ENCODE measurements at places on chromosomes 5 and 9.

GRCh38 chr9:71937070-71937625 is 25.7 kb downstream of the C9orf85 start:
- DNase-seq: no peak

- no peak for DNase-seq
Observed at GRCh38 chr9:1521547-1521946, 471.4 kb downstream of the DMRT2 start.

- DNase-seq: no peak
Observed at GRCh38 chr9:70056211-70056944, 12.7 kb downstream of the MAMDC2 start.

GRCh38 chr5:1003296-1003937 is 5.2 kb upstream of the NKD2 start:
- peak; percentile 34 for DNase-seq

DNA sequence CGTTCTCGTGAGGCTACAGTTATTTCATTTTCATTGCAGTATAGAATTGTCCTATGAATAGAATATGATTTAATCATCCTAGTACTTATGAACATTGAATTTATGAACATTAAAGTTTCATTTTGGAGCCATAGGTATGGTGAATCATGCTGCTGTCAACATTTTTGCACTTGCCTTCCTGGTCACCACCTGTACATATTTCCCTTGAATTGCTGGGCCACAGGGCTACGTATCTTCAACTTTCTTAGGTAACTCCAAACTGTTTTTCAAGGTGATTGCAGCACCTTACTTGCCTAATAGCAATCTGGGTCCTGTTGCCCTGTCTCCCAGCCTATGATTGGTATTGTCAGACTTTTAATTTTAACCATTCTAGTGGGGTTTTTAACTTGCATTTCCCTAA is 6.5 kb upstream of the RNF145 start:
- DNase-seq: no peak

DNA sequence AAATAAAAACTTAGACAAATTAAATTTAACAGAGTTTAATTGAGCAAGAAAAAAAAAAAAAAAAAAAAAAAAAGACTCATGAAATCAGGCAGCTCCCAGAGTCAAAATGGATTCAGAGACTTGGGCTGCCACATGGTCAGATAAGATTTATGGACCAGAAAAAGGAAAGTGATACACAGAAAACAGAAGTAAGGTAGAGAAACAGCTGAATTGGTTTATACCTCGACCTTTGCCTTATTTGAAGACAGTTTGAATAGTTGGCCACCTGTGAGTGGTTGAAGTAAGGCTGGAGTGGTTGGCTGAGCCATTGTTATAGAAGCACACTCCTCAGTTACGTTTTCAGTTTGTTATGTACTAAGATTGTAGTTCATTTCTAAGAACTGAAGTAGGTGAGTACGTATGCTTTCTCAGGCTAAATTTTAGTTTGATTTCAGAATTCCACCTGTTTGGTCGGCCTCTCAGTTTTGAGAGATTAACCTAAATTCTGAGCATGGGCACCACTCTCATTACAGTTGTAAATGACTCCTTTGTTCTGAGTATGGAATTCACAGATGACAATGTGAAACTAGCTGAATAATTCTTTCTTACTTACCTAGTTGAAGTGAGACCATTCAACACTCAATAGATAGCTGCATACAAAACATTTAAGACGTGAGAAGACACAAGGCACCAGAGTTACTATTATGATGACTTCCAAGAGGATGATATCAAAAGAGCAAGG is 149.0 kb downstream of the AOPEP start:
- DNase-seq: no peak

DNA sequence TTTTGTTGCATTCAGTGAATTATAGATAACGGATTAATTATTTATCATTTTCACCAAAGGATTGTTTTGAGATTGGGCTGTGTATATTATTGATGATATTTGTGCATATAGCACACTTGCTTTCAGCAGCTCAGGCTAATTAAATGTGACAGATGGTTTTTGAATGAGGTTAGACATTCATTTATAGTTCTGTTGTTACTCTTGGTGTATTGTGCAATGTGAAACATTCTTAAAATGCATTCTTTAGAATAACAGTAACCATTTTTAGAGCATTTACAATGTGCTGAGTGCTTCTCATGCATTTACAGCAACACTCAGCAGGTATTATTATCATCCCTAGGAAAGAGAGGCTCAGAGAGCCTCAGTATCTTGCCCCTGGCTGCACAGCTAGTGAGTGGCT is 23.8 kb downstream of the NANS start:
- peak; percentile 22 for DNase-seq

- no peak for DNase-seq
Observed at GRCh38 chr9:116368680-116369079, 215.1 kb downstream of the PAPPA start.

DNA sequence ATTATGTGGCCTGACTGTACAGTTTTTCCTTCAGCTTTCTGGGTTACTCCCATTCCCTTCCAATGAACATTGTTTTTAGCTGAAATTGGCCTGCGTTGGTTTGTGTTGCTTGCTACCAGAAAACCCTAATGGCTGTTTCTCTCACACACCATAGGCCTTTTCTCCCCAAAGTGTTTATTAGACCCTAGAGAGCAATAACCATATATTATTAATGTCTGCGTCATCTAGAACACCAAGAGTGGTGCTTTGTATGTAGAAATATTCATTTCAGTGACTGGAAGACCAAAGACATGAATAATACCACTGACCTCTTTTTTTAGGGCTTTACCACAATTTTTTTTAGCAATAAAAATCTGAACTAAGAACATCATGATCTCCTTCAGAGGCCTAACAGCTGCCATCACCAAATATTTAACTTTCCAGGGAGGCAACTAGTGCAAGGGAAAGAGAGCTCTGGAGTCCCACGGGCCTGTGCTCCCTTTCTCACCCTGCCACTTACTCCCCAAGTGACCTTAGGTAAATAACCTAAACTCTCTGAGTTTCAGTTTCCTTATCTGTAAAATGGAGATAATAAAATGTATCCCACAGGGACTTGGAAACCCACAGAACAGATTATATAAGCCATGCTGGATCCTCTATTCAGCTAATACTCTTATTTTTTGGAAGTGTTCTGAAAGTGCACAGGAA is 201.9 kb upstream of the ISL1 start:
- no peak for DNase-seq

DNA sequence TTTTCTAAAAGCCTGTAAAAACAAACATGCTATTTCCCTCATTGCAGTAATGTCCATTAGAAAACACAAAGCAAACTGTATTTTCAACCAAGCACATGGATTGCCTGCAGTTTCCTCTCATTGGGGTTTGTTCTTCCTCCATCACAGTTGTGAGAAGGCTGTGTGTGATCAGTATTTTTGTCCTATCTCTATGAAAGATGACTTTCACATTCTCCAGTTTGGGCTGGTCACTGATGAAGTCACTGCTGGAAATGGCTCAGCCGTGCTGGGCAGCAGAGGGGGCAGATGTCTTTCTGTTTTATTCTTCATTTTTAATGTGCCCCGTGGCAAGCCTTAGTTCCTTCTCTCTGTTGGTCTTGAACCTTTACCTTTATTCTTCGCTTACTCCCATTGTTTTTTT is 288.9 kb upstream of the MPDZ start:
- DNase-seq: no peak

DNA sequence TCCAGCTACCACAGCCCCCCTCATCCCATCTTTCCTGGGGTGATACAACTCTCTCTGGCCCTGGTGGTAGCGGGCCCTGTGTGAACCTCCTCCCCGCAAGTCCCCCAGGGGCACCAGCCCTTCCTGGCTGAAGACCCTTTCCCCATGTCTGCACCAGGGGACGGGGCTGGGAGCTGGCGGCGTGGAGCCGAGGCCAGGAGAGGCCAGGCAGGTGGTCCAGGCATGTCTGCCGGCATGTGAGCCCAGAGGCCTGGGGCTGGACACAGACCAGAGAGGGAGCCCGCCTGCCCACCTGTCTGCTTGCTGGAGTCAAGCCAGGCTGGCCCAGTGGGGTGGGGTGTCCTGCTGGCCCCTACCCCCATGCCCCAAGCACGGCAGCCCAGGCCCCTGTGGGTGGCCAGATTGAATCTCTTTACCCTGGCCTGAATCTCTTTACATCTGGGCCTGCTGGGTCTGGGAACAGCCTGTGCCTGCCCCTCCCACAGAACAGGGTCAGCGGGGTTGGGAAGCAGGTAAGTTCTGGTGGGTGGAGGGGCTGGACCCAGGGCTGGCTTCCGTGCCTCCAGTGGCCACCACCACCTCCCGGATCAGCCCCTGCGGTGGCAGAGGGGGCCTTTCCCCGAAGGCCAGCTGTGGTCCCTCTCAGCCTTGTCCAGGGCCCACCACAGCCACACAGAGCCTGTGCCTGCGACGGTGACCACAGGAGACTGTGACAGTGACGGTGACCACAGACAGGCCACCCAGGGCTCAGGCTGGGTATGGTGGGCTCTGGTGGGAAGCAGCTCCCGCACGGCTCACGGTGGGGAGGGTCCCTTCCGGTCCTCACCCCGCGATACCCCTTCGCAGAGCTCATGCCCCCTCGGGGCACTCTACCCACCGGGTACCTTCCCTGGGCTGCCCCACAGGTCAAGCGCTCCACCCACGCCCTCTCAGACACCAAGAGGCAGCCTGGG is 7.1 kb downstream of the LCN12 start:
- DNase-seq: no peak

GRCh38 chr9:133851693-133852092 is 113.5 kb upstream of the SARDH start:
- DNase-seq: no peak

GRCh38 chr9:20597862-20598261 is 24.4 kb downstream of the MLLT3 start:
- DNase-seq: no peak

DNA sequence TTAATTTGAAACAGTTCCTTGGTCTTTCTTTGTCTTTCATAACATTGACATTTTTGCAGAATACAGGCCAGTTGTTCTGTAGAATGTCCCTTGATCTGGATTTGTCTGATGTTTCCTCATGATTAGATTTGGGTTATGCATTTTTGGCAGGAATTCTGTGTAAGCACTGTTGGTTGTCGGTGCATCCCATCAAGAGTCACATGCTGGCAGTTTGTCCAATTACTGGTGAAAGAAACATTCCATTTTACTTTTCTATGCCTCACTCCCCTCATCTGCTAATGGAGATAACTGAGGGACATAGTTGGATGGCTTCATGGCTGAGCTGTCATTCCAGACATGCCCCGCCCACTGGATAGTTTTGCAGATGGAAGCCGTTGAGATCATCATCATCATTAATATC is 7.6 kb upstream of the ZNF618 start:
- DNase-seq: peak; percentile 62

DNA sequence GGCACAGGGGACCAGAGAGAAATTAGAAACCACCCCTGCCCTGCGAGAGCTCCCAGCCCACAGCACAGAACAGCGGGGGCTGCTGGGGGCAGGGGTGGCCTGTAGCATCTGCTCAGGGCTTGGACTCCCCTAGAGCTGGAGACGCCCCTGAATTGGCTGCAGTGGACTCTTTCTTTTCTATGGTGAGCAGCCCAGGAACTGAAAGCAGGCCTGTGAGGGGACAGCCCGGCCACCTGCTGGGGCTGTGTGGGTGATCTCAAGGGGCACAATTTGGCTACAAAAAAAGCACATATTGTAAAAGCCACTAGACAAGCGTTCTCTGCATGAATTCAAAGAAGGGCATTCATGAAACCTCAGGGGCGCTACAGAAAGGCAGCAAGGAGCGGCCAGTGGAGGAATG is 57.5 kb upstream of the ICE1 start:
- no peak for DNase-seq

DNA sequence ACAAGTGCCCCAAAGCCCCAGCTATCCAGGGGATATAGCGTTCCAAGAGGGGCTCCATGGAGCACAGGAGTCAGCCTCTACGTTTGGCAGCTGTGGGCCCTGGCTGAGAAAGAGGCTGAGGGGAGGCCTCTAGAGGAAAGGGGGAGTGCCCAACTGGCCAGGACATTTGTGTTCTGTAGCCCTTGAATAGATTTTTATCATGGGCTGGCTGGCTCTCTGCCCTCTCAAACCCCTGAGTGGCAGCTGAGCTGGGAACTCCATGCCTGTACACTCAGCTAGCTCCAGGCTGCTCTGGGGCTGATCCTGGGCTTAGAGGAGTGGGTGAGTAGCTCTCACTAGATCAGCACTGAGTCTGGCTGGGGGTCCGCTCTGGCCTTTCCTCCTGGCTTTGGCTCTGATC is 285.0 kb downstream of the ZSWIM6 start:
- no peak for DNase-seq

DNA sequence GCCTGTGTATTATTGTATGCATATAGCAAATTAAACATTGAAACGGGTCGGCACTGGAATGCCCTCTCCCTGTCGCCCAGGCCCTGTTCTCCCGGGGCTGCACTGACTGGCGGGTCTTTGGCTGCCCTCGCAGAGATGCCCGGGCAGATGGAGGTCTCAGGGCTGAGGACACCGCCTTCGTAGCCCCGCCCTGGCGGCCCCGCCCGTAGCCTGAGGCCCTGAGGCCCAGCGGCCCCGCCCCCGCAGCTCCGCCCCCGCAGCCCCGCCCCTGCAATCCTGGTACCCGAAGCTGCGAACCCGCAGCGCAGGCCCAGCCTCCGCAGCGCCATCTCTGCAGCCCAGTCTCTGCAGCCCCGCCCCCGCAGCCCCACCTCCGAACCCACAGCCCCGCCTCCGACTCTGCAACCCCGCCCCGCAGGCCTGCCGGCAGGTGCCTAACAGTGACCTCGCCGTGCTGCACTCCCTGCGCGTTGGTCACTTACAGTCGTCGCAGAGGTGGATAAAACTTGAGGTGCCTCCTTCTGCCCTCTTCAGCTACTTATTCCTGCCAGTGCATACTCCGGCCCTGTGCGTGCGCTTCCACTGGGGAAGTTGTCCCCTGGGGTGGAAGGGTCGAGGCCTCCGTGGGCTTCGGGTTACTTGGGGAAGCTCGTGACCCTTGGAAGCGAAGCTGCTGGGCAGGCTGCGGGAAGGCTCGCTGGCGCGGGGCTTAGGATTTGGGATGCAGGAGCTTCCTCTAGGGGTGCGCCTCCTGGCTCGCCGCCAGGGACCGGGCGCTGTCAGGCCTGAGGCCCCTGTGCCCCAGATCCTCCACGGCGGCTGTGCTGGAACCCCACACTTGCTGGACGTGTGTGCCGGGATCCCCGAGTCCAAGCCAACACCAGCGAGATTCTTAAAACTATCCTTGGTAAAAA is 72.3 kb downstream of the ICE1 start:
- peak; percentile 52 for DNase-seq

GRCh38 chr9:106745876-106746275 is 117.1 kb upstream of the ZNF462 start:
- no peak for DNase-seq

DNA sequence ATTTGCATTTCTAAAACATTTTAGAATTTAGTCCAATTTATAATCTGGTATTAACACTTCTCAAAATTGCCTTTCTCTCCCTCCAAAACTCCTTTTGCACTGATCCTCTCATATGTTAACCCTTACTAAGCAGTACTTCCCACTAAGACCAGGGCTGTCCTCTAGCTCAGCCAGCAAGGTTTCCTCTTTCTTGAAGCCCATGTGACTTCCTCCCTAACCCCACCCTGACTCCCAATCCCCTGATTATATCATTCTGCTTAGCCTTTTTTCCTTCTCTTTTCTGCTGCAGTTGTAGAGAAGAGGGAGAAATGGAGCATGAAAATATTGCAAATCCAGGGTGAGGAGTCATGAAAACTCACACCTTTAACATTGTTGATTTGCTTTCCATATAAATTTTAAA is 241.7 kb downstream of the MCTP1 start:
- no peak for DNase-seq

- DNase-seq: no peak
Observed at GRCh38 chr5:132315529-132316067, 21.4 kb downstream of the SLC22A4 start.

GRCh38 chr5:54870271-54870670 is 115.1 kb downstream of the ESM1 start:
- no peak for DNase-seq

GRCh38 chr5:172688349-172689217 is 47.5 kb downstream of the NEURL1B start:
- DNase-seq: no peak

GRCh38 chr5:171629628-171630349 is 155.8 kb upstream of the SMIM23 start:
- peak; percentile 62 for DNase-seq

All from fibroblast of lung (primary cell).